CD4-positive, alpha-beta T cell (primary cell): ENCODE measurements at places on chromosomes 12 and 14.

GRCh38 chr12:129885287-129885686, 18.5 kb downstream of the TMEM132D start:
- no peak for DNase-seq

GRCh38 chr14:36504771-36505175, 15.3 kb downstream of the NKX2-1 start:
- DNase-seq: no peak

DNA sequence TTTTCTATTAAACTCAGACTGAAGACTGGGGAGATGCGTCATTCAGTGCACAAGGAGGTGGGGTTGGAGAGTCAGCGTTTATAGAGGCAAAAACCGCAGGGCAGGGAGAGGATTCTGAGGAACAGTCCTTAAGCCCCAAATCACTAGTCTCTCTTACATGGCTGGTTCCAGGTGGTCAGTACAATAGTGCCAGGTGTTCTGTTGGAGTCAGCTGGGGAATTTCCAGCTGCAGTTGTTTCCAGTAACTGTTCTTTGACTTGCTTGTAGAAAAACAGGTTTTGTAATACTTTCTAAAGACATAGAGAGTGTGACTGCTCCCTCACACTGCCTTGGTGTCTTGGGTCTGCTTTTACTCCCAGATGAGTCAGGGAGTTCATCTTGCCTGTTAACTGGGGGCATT, 192.2 kb downstream of the TMTC3 start:
- DNase-seq: no peak

GRCh38 chr14:61438860-61439765, 117.7 kb downstream of the PRKCH start:
- no peak for DNase-seq

- no peak for DNase-seq
Measured at GRCh38 chr12:22856178-22856577, 231.2 kb downstream of the ETNK1 start.
